Left ventricle myocardium inferior (tissue), 1 donor: ENCODE measurements at places on chromosomes 1 and 21.

GRCh38 chr1:192343344-192343743, 26.6 kb downstream of the RGS21 start:
- no peak for DNase-seq

DNA sequence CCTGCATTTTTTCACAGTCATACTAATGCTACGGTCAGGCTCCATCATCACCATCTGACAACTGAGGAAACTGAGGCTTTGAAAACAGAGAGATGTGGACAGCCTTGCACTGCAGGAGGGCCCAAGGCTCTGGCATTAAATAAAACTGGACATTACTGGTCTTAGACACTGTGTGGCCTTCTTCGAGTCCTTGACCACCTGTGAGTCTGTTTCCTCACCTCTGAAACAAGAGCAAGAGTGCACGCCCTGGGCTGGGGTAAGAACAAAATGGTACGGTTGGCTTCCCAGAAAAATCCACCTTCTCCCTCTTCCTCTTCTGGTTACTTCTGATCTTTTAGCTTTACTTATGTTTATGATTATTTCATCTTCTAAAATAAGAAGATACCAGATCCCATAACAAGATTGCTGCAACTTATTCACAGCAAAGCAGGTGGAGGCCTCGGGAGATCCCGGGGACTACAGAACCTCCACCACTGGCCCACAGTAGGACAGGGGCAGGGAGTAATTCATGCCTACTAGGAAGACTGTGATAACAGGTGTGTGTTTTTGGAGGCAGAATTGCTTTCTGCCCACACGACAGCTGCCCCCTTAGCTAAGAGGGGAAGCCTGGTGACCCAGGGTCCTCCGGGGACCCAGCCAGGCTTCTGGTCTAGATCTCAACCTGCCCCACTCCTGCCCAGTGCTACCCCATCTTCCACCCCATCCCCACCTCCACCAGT, 156.4 kb upstream of the EDN2 start:
- no peak for DNase-seq

DNA sequence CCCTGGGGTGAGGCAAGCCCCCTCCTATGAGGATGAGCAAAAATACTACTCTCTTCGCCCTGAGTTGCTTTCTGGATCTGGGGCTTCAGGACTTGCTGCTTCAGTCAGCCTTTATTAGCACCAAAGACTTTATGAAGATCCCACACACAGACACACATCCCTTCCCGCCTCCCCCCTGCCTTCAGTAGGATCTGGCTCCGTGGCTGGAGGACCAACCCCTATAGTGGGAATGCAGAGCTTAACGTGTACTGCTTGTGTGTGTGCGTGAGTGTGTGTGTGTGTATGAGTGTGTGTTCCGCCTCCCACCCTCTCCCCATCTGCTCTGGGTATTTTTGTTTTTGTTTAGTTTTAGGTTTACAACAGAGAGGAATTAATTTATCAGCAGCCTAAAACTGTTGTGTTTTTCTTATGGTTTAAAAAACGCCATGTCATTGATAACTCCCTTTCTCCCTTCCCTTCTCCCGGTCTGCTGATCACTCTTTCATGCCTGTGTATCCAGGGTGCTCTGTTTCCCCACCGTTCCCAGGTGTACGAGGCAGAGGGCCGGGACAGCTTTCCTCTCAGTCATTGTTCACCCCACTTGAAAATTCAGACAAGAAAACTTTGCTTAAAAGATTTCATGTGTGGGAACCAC, 27.5 kb upstream of the ZFP69B start:
- DNase-seq = no peak

DNA sequence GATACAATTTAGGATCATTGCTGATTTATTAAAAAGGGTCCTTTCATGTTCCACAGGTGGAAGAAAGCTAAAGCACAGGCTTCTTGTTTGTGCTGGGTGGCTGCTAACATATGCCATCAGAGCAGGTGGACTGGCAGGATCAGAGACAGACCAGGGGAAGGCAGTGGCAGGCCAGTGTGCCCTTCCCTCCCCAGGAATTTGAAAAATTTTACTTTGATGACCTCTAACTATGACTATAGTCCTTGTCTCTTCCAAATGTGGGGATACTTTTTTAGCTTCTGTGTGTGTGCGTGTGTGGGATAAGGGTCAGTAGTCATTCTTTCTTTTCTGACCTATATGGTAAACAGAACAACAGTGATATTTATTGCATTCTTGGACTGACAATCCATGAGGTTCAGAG, 49.9 kb downstream of the LHX9 start:
- DNase-seq = no peak

DNA sequence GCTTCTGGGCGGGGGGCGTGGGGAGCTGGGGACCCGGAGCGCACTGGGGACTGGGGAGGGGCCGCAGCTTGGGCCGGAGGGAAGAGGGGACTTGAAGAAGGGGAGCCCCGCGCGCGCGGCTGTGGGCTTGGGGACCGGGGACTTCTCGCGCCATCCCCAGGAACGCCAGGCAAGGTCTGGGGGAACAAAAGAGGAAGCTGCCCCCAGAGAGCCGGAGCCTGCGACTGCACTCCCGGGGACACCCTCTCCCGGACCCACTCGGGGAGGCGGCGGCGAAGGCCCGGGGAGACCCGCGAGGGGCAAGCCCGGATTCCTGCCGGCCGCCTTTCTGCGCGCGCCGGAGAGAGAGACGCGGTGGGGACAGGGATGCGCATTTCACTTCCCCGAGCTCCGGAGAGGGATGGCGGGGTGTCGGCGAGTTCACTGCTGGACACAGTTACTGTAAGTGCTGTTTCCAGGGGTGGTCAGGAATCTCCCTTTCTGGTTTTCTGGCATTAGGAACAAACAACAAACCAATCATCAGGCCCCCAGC, 732 bp downstream of the ABCG1 start:
- peak; percentile 28 for DNase-seq

- DNase-seq = no peak
Measured at GRCh38 chr1:162319493-162320175, 57.0 kb downstream of the SPATA46 start.

- no peak for DNase-seq
Measured at GRCh38 chr1:40162753-40163441, 1.7 kb downstream of the RLF start.

DNA sequence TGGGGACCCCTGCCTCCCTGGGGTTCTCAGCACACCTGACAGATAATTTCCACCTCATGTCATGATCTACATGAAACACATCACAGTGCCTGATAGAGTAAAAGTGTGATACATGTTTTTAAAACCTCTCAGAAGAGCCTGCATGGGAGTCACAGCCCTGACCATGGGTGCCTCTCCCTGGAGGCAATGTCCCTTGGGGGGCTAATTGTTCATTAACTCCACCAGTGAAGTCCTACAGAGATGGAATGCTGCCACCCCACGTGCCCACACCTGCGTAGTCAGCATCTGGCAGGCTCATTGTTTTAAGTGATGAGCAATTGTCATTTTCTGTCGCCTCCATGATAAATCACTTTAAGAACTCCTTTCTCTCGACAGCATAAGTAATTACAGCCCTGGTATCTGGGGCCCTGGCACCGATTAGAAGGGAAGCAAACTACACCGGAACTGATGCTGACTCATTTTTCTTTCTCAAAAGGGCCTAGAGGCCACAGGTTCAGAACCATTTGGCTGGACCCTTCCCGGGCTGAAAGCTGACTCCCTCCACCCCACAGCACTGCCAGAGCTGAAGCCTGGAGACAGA, 109.6 kb upstream of the GJB5 start:
- DNase-seq = no peak

- DNase-seq = no peak
Measured at GRCh38 chr1:108075055-108075454, 110.1 kb upstream of the VAV3 start.

DNA sequence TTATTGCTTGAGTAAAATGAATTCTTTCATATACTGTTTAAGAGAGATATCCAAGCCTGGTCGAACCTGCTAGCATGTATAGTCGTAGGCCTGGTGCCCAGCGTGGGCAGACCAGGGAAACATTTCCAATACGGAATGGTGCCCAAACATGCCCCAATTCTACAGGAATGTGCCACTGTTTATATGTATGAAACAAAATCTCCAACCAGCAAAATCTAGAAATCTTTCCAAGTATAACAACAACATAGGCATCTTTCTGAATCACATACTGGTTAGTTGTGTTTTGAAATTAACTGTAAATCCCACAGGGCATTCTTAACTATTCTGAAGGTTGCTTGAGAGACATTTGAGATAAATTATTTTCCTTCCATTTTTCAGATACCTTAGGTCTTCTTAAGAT, 17.0 kb upstream of the ABCD3 start:
- no peak for DNase-seq

GRCh38 chr1:227948493-227949260, 945 bp upstream of the WNT9A start:
- DNase-seq = no peak

DNA sequence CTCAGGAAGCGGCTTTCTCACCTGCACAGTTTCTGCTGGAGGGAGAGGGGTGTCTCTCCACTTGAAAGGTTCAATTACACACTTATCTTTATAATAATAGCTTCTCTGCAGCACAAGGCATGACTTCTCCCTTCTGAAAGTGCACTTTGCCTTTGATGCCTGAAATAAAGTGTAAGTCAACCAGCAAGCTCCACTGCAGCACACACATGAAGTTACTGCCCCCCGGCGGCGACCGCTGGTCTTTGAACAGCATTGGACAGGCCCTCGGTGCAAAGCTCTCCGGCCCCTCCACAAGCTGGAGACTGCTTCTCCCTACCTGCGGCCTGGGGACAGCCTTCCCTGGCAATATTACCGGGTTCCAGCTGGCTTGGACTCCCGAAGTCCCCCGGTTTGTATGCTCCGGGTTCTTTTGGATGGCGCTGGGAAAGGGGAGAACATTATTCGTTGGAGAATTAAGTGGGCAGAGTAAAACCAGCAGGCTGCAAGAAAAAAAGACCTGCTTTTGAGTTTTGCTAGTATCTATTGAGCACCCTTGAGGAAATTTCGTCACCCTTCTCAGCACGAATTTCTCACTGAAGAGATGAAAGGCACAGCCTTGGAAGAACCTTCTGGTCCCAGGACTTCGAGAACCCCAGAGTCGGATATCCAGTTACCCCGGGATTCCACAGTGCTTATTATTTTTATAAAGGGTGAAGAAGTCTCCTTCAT, 11.8 kb downstream of the RCAN1 start:
- DNase-seq = peak; percentile 82

- DNase-seq = peak; percentile 76
Measured at GRCh38 chr1:39671793-39672550, at the start of gene NT5C1A. NT5C1A (minus strand) TSS chr1:39672107; CDS start chr1:39672038, 69 bp downstream.

DNA sequence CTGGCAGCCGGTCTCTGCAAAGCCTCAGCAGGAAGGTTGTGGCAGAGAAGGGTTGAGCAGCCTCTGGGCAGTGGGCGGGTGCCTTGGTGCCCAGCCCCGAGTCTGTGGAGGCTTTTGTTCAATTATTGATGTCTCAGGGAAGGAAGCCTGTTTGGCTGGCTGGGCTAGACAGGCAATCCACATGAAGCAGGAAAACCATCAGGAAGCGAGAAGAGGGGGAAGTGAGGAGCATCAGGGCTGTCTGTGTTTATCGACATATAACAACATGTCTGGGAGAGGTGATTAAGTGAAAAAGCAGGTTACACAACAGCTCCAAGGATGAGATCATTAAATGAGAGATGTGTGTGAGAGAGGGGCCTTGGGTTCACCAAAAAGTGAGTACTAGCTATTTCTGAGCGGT, 105.4 kb downstream of the UBE2U start:
- DNase-seq = no peak

DNA sequence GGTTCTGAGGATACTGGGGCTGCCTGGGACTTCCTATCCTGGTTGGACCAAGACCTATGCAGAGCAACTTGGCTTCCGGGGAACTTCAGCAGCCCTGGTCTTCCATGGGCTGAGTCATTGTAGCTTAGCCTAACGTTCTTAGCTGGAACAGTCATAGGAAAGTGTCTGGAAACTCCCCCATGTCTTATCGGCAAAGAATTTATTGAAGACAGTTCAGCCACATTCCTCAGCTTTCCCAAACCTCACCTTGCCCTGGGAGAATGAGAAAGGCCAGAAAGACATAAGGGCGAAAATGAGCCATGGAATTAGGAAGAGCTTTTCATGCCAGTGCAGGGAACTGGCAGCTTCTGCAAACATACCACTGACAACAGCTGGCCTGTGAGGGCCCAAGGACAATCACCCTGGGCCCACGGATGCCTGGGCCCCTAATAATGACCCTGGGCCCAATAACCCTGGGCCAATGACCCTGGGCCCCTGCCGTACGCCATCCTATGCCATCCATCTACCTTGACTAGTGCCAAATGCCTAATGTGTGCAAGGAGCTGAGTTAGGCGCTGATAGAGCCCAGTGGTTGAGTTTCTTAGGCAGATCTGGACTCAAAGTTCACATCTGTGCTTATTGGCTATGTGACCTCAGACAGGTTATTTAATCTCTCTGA, 114.4 kb upstream of the GADD45A start:
- DNase-seq = no peak

GRCh38 chr1:228176461-228177182, 11.0 kb downstream of the IBA57 start:
- DNase-seq = peak; percentile 61

GRCh38 chr1:174218983-174219382, 59.7 kb downstream of the RABGAP1L start:
- no peak for DNase-seq

DNA sequence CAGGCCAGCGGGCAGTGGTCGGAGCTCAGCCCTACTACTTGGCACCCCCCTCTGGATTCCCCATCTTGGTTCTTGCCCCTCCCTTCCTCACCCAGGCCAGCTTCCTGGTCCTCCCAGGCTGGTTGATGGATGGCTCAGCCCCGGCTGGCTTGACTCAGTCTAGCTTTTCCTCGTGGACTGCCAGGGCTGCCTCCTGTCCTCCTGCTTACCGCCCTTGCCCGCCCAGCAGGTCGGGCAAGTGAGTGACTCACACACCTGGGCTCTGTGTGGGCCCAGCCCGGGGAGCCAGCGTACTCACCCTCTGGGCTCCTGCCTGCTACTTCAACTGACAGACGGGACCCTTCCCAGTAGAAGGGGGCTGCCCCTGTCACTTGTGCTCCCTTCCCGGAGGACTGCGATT, 19.5 kb upstream of the ARHGEF10L start:
- DNase-seq = no peak

- no peak for DNase-seq
Measured at GRCh38 chr21:17613242-17613676, 558 bp upstream of the BTG3 start.

DNA sequence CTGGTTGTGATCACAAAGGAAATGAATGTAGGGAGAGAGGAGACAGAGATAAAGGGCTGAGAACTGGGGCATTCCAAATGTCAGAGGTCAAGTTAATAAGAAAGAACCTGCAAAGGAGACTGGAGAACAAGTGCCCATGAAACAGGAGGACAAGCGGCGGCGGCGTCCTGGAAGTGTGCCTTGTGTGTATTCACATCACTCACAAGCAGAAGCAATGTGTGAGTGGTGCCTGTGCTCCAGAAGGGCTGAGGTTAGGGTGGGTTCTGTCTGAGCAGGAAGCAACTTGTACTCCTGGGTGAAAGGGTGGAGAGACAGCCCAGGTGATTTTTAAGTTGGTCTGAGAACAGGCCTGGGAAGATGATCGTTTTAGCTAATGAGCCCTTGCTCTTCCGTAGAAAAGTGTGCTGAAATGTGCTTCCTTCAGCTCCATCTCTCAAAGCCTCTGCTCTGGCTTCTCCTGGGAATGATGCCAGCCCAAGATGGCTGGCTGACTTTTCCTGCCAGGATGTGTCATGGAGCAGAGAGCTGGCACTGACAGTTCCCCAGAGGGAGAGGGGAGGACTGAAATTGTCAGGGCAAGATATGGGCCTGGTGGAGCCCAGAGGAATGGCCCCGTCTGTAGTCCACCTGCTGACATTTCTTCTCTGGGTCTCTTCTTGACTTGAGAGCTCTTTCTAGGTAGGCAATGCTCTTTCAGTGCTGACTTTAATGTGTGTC, 25.1 kb upstream of the PLEKHA6 start:
- peak; percentile 38 for DNase-seq
